ENCODE measurements at places on chromosomes 6 and 20.

GRCh38 chr6:50187351-50187921 lies 137.7 kb upstream of the DEFB112 start:
- no peak for DNase-seq

GRCh38 chr20:33871362-33871761 lies 60.2 kb downstream of the CHMP4B start:
- no peak for DNase-seq

DNA sequence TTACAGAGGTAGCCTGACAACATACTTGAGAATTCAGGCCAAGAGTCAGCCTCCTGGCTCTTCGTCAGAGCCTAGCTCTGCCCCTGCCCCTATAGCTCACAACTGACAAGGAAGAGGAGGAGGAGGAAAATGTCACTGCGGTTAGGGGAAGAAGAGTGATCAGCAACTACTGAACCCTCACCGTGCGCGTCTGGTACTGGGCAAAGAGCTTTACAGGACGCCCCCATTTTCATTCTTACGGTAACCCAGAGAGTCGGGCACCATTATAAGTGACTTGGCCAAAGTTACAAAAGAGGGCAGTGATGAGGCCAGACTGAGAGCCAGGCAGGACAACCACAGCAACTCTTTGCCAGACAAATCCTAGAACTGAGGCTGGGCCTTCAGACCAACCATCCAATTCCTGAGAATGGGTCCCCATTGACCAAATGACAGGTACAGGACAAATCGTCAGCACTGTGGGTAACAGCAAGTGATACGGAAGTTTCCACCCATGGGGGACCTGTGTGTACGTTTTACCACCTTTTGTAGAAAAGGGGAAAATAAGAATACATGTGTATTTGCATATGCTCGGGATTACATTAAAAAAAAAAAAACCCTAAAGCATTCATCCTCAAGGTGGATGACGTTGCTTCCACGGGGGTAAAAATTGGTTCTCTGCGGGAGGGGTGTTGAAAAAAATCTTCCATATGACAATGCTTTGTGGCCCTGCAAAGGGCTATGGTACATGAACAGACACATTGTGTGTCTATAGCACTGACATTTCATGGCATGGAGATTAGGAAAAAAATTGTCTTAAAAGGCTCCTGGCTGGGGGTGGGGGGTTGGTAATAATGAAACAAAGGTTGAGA lies 118.0 kb downstream of the NFATC2 start:
- no peak for DNase-seq

DNA sequence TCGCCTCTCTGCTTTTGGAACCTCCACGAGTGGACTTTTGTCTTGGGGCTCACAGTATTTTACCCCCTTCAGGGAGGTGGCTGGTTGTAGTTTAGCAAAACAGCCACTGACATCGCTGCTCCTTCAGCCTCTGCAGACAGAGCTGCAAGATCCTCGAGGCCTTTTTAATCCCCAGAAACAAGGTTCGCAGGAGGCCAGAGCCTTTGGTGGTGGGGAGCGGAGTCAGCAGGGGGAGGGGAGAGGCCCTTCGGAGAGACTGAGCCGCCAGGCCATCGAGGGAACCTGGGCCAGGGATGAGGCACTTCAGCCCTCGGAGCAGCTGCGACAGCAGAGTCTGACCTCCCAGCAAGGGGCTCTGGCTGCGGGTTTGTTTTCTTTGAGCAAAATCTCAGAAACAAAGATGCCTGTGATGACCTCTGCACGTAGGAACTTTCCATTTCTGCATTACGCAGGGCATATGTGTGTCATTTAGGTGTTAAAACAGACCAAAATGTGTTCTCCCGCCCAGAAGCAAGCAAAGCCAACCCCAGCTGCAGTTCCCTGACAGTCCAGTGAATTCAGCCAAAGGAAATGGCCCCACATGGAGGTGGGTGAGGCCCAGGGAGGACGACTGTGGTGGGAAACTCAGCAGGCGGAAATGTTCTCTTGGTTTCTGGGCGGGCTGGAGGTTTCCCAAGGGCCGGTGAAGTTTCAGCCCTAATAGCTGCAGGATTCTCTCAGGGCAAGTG lies 171.2 kb upstream of the SULF2 start:
- DNase-seq: no peak

- DNase-seq: no peak
These were observed 29.6 kb upstream of the TUBB2A start for GRCh38 chr6:3186974-3187382.

DNA sequence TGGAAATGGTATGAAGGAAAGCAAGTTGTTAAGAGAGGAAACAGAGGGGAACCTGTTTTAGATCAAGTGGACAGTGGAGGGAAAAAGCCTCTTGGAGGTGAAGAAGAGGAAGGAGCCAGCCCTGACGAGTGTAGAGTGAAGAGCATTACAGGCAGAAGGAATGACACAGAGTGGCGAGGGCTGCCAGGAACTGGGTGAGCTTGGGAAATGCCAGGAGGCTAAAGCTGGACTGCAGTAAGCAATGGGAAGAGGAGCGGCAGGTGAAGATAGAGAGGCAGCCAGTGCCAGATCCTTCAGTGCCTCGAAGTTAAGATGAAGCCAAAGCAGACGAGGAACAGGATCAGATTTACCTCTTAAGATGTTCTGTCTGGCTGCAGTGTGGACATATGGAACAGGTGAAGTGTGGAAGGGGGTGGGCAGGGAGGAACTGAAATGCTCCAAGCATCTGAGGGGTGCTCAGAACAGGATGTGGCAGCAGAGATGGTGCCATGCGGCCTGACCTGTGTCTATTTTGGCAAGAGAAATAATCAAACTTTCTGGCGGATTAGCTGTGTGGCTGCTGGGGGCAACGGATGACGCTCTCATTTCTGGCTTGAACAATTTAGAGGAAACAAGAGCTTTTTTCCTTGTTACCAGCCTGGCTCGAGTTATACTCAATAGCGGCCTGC lies 748.4 kb downstream of the PTPRT start:
- DNase-seq: no peak

GRCh38 chr6:36800223-36801076 lies 38.8 kb downstream of the CPNE5 start:
- DNase-seq: no peak

DNA sequence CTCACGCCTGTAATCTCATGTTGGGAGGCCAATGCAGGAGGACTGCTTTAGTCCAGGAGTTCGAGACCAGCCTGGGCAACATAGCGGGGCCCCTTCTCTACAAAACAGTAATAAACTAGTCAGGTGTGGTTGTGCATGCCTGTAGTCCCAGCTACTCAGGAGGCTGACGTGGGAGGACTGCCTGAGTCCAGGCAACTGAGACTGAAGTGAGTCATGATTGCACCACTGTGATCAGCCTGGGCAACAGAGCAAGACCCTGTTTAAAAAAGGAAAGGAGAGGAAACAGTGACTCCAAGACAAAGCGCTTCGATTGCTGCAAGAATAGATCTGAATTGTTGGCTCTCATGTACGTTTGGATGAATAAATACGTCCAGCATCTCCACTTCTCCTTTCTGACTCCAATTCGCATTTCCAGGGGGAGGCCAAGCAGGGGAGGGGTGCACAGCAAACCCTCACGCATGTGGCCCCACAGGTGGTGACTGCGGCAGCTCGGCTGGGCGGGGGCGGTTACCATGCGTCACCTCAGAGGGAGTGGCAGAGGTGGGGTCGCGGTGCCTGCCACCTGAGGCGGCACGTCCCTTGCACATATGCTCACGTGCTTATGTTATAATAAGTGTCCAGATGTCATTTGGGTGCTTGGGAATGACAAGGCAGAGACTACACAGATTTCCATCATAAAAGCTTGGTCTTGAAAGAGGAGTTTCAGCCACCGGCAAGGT lies 95.1 kb upstream of the MPC1 start:
- no peak for DNase-seq

- no peak for DNase-seq
These were observed 103.0 kb downstream of the BCKDHB start for GRCh38 chr6:80209430-80209829.

GRCh38 chr20:2706688-2707352 lies 14.2 kb downstream of the EBF4 start:
- DNase-seq: no peak

- DNase-seq: no peak
These were observed 31.4 kb upstream of the MARCKS start for GRCh38 chr6:113825781-113826180.

DNA sequence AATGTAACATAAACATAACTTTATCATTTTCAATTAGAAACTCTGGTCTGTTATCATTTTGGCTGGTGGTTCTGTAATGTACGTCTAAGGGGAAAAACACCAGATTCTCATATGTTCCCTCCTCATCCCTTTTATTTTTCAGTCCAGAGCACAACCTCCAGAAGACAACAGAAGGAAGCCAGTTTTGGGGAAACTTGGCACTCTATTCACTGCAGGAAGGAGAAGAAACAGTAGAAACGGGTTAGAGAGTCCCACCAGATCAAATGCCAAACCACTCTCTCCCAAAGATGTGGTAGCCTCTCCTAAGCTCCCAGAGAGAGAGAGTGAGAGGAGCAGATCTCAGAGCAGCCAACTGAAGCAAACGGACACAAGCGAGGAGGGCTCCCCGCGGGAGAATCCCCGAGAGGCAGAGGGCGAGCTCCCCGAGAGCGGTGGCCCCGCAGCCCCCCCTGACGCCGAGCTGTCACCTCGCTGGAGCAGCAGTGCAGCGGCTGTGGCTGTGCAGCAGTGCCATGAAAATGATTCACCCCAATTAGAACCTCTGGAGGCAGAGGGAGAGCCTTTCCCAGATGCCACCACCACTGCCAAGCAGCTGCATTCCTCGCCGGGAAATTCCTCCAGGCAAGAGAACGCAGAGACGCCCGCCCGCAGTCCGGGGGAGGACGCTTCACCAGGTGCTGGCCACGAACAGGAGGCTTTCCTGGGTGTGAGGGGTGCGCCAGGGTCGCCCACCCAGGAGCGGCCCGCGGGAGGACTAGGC lies 117.8 kb downstream of the RTN4IP1 start:
- DNase-seq: no peak

DNA sequence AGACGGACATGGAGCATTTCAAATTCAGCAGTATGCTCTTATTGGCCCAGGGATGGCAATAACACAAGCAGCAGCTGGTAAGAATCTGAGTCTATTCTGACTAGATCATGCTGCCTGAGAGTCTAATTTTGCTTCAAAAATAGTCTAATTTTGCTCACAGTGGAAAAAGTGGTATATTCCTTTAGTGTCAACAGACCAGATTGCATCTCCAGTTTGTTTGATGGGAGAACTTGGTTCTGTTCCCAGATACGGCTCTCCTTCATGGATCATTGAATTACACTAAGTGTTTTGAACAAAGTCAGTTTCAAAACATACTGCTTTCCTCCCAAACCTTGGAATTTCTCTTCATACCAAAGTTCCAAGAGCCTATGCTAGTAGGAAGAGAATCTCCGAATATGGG lies 586.1 kb downstream of the RNF144B start:
- DNase-seq: no peak

DNA sequence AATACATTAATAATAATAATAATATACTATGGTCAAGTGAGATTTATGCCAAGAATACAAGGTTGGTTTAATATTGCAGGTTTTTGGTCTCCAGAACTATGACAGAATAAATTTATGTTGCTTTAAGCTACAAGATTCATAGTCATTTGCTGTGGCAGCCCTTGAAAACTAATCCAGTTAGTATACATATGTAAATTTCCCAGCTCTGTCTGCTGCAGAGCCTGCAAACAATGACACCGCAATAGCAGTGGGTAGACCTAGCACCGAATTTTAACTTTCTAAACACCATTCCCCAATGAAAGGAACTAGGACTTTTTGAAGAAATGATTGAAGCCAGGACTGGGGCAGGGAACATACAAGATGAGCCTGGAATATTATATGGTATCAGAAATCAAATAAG lies 647.7 kb upstream of the NRSN1 start:
- DNase-seq: no peak

DNA sequence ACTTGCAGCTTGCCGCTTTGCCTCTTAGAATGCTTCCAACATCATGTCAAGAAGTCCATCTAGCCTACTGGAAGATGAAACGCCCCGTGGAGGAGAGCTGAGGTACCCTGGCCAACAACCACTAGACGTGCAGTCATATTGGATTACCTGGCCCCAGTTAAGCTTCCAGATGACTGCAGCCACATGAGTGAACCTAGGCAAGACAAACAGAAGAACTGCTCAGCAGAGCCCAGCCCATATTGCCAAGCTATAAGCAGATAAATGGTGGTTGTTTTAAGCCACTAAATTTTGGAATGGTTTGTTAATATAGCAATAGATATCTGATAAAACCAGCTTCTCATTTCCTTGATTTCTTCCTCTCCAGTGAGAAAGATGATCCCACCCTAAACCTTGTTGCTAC lies 4.7 kb upstream of the DLK2 start:
- DNase-seq: no peak

DNA sequence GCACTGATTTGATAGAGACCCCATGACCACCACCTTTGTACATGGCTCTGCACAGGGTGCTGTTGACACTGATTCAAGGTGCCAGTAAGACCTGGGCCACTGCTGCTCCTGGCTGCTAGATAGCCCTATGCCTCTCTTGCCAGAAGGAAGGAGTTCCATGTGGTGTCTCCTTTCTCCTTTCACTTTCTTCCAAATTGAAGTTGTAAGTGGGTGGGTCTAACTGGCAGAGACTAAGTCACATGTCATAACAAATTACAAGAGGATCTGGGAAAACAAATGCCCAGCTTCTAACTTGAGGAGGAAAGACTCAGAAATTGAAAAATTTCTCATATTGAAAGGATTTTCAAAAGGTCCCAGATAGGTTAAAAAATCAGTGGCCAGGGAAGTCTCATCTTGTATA lies 116.8 kb downstream of the TFAP2B start:
- no peak for DNase-seq

- DNase-seq: no peak
These were observed 138.4 kb upstream of the STXBP5 start for GRCh38 chr6:147065786-147066185.

DNA sequence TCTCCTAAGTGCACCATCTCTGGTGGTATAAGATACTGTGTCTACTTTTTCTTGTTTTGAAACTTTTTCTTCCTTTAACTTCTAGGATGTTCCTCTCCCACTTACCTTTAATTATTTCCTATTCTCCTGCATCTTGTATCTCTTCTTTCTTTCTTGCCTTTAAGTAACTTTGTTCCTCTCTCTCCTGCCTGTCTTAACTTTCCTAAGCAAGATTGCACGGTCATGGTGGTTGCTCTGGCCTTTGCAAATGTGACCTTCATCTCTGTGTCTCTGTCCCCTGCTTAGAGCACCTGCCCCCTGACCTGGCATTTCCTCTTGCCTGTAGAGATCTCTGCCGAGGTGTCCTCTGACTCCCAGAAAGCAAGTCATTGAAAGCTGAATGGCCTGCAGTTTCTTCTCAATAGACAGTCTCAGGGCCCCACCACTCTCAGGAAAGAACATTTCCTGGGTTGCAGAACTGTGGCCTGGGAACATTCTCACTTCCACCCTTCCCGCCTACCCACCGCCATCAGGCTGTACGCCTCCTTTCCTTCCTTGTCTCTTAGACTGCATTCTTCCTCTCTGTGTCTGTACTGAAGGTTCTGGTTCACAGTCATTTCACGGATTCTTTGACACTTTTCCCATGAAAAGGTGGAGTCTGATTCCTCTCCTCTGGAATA lies 12.8 kb downstream of the ZDHHC14 start:
- no peak for DNase-seq

DNA sequence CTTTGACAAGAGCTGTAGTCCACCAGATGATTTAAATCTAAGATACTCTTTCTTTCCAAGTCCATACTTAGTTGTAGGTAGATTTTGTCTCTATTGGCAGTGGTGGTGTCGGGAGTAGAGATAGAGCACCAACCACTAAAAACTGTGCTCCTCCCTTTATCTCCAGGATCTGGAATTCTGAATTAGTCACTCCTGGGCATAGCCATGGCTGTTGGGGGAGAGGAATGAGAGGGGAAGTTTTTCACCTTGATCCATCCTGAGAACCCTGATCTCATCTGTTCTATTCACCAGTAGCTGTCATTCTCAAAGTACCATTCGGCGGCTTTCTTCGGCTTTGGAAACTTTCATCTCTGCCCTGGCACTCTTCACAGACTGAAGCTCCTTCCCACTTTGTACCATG lies 35.6 kb upstream of the NKX2-4 start:
- no peak for DNase-seq
